ENCODE measurements at places on chromosomes 7 and 10.

- no peak for DNase-seq
- H3K27me3 ChIP-seq: no peaks in the 10 kb centered on the region
- H3K4me1 ChIP-seq: no peaks in the 10 kb centered on the region
- H3K4me3 ChIP-seq: no peak overlapping the region
- no peaks in the 10 kb centered on the region for H3K36me3 ChIP-seq
- H3K27ac ChIP-seq: no peak overlapping the region
Observed at GRCh38 chr7:45203936-45204445, 46.4 kb downstream of the RAMP3 start.

- H3K4me3 ChIP-seq: no peak overlapping the region
- H3K36me3 ChIP-seq: no peaks in the 10 kb centered on the region
- no peaks in the 10 kb centered on the region for H3K27me3 ChIP-seq
- peak; percentile 48 for DNase-seq
Observed at GRCh38 chr7:101919363-101920115, 102.1 kb downstream of the CUX1 start.

- no peaks in the 10 kb centered on the region for H3K4me1 ChIP-seq
- no peak overlapping the region for H3K4me3 ChIP-seq
- DNase-seq: no peak
Observed at GRCh38 chr7:29386196-29386765, 177.4 kb upstream of the PRR15 start.

- H3K4me1 ChIP-seq: no peaks in the 10 kb centered on the region
- H3K27me3 ChIP-seq: no peaks in the 10 kb centered on the region
- no peak overlapping the region for H3K4me3 ChIP-seq
Observed at GRCh38 chr10:78148961-78149612, 115.4 kb downstream of the RPS24 start.

DNA sequence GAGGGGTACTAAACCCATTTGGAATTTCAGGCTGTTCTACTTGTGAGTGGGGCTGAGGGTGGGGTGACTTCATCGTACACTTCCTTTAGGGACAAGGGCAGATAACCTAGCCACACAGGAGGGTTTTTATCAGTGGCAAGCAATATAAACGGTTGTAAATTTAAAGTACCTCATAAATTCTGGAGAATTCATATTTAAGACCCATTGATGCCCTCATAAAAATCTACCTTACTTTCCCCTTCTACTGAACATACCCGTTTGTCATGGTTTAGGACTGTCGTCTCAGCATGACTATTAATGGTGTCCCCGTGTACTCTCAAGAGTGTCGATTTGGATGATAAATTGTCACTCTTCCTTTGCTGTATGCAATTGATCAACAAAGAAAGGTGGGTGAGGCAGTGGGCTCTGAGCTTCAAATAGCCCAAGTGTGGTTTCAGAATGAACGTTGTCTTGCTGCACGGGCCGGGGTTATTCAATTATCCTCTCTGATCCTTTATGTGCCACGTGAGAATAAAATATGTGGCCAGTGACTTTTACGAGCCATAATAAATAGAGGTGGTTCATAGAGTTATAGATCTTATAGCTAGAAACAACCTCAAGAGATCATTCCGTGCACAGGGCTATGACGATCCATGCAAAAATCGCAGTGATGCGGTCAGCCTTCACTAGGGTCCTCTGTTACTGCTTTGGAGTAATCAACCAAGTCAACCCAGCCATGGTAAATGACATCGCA, 82.2 kb downstream of the FAM107B start:
- H3K36me3 ChIP-seq: no peaks in the 10 kb centered on the region
- DNase-seq: no peak
- no peak overlapping the region for H3K27ac ChIP-seq
- H3K4me1 ChIP-seq: no peaks in the 10 kb centered on the region

- no peak overlapping the region for H3K27ac ChIP-seq
- no peaks in the 10 kb centered on the region for H3K36me3 ChIP-seq
- DNase-seq: no peak
- H3K27me3 ChIP-seq: no peaks in the 10 kb centered on the region
- H3K4me1 ChIP-seq: no peaks in the 10 kb centered on the region
- H3K4me3 ChIP-seq: no peak overlapping the region
Observed at GRCh38 chr7:22190736-22191135, 166.2 kb downstream of the RAPGEF5 start.

GRCh38 chr7:1540776-1541271, 10.3 kb downstream of the MAFK start:
- no peak overlapping the region for H3K27ac ChIP-seq
- H3K36me3 ChIP-seq: peaks cover 8% of the 10 kb centered on the region
- DNase-seq: no peak
- no peaks in the 10 kb centered on the region for H3K27me3 ChIP-seq
- no peaks in the 10 kb centered on the region for H3K4me1 ChIP-seq

All from aorta (tissue), 5 donors.